Stimulated activated CD4-positive, alpha-beta T cell treated with anti-CD3 and anti-CD28 coated beads, TNF-alpha, amount 100 ng/mL, for 1 hour (primary cell): ENCODE measurements at places on chromosomes 16 and 17.

DNA sequence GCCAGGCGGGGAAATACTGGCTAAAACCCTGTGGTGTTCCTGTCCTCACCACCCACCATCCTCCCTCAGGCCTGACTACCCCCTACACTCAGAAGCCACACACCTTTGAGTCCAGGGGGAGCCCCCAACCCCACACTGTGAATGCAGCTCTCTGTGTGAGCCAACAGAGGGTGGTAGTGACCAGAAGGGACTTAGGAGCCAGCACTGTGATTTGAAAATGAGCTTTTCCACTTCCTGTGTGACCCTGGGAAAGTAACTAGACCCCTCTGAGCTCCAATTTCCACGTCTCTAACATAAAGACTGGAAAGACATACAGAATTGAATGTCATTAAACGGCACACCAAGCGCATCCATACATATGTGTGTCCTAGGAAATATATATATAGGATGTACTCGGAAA lies 58.7 kb downstream of the SDK2 start:
- no peak for DNase-seq

- DNase-seq: no peak
Observed at GRCh38 chr17:48882272-48882671, 10.3 kb upstream of the ATP5MC1 start.

- no peak for DNase-seq
Observed at GRCh38 chr17:58783380-58783779, 27.7 kb downstream of the PPM1E start.

DNA sequence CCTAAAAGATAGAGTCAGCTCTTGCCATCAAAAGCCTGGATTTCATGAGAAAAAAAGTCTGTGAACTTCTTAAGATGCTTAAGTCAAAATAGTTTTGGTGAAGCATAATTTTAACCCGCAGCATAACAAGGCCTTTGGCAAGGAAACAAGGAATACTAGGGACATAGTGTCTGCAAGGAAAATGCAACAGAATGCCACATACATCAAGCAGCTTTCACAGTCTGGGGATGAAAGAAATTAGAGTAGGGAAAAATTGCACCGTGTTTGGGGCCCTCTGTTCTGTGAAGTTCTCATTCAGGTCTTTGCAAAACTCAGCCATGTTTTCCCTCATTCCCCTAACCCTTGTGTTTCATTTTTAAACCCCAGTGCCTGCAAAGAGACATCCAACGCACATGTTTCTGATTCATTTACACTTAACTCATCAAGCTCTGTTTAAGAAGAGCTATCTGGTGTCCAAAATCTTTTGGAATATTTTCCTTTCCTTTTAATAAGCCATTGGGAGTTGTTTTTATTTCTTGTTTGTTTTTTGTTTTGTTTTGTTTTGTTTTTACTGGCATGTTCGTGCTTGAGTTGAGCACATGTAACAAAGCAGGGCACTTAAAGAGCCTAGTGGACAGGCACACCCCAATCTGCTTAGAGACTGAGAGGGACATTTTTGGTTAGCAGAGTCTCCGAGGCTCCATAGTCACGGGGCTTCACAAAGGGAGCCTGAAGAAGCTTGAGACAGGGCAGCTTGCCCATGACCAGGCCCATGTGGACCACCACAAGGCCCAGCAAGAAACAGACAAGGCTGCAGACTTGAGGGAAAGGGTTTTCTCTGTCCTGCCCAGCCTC lies 116.5 kb downstream of the ANKFN1 start:
- no peak for DNase-seq

GRCh38 chr16:21226749-21227148 lies 6.8 kb upstream of the ANKS4B start:
- DNase-seq: no peak

- DNase-seq: no peak
Observed at GRCh38 chr17:44575403-44575802, 18.1 kb downstream of the FZD2 start.

GRCh38 chr17:69947027-69947759 lies 127.8 kb upstream of the KCNJ16 start:
- no peak for DNase-seq

GRCh38 chr16:71917900-71918299 lies 22.6 kb downstream of the IST1 start:
- no peak for DNase-seq

GRCh38 chr16:75065149-75065505 lies 51.5 kb downstream of the LDHD start:
- no peak for DNase-seq

DNA sequence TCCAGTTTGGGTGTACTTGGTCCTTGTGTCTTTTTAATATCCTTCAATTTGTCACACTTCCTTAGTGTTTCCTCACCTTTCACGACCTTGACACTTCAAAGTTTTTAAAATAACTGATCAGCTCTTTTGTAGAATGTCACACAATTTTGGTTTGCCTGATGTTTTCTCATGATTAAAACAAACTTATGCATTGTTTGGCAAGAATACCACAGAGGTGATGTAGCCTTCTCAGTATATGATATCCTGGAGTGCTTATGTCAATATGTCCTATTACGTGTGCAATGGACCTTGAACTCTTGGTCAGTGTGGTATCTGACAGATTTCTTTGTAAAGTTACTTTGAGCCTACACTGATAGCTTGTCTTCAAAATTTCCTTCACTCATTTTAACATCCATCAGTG lies 297.4 kb downstream of the CNTNAP4 start:
- DNase-seq: no peak

DNA sequence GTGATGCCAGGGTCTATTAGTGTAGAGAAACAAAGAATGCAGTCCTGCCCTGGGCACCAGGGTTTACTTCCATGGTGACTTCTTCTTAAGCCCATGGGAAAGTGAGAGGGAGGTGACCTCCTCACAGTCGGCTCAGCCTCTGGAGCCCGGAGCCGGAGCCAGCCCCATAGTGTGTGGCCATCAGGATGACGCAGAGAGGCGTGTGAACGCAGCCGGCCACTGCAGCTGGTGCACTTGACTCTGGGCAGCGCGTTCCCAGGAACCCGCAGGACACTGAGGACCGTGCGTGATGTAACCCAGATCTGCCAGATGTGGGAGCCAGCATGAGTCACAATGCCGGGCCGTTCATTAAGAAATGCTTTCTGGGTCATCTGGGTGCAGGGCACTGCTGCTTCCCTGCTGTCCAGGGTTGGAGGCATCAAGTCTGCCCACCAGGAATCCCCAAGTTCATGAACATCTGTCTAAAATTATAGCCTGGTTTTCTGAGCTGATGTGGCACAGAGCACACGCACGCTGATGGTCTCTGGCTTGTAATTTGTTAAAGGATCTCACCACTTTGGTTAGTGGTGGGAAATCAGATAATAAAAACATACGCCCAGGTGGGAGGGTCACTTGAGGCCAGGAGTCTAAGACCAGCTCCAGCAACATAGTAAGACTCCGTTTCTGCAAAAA lies 114.1 kb downstream of the PITPNC1 start:
- no peak for DNase-seq

- DNase-seq: no peak
Observed at GRCh38 chr16:4660454-4661007, 32.8 kb upstream of the NUDT16L1 start.

- no peak for DNase-seq
Observed at GRCh38 chr17:56708220-56708558, 114.7 kb downstream of the NOG start.

DNA sequence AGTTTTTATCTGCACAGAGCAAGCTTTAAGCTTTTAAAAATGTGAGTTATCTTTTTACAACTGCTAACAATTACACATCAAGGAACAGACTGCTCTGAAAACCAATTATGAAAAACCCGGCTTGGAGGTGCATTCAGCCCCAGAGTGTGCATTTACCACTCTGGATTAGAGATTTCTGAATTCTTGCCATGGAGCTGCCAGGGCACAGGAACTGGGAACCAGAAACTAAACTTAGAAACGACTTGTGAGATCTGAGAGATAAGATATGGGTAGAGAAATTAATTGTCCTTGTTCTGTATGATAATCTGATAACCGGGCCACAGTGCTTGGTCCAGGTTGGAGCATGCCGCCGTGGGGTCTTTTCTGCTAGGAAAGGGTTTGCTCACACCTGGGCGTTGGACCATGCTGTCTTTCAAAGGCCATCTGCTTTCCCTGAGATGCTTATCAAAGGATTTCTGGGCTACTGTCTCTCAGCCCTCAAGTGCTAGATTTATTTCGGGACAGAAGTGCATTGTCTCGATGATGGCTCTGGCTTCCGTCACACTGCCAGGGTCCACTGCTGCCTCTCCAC lies 210.0 kb downstream of the MAF start:
- no peak for DNase-seq

GRCh38 chr16:74111456-74111982 lies 185.1 kb upstream of the PSMD7 start:
- DNase-seq: no peak

DNA sequence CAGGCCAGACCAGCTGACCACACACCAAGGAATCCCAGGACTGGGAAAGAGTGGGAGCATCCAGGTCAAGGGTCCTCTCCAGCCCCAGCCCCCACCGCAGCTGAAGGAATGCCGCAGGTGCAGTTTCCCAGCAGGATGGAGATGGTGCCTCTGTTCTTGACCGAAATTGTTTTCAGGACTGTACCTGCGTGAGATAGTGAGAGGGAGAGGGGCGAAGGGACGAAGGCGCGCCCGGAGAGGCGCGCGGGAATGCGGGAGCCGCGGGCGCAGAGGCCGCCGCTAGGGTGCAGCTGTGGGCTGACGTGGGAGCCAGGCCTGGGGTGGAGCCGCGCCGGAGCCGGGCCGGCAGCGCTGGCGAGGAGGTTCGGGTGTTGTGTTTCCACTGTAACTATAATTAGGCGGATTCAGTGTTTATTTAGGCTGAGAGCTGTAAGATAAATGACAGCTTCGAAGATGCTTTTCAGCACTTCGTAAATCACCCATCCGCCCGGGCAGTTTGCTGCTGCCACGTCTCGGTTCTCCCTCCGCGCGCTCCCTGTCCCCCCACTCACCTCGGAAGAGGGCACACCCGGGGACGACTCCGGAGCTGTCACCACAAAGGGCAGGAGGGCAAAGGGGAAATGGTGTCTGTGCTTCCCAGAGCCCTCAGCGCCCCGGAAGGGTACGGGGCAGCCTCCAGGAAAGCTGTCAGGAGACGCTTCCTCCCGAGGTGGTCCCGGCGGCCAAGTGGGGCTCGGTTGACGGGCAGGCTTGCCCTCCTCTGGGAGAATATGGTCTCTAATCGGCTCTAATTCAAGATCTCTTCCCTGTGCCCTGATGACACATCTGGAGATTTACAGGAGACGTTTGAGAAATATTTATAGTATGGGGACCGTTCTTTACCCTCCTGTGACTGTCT lies 38.2 kb downstream of the HOXB1 start:
- DNase-seq: peak; percentile 62

- DNase-seq: no peak
Observed at GRCh38 chr17:49896222-49896621, 48.4 kb upstream of the TAC4 start.

GRCh38 chr16:59236804-59237458 lies 502.8 kb upstream of the GOT2 start:
- no peak for DNase-seq

DNA sequence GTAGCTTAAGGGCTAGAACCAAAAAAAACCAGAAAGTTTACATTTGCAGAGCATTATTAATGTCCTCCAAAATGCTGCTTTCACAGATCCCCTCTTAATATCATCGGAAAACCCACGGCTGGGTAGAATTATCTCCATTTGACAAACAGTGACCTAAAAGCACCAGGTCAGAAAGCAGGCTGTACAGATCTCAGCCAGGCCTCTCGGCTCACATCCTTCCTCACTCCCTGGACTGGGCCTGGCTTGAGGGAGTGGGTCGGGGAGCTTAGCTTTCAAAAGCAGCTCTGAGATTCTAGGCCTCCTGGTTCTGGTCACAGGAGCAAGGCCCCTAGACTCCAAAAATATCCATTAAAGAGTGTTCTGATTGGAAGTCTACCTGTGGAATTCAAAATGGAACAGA lies 9.1 kb upstream of the SLC12A3 start:
- DNase-seq: no peak

DNA sequence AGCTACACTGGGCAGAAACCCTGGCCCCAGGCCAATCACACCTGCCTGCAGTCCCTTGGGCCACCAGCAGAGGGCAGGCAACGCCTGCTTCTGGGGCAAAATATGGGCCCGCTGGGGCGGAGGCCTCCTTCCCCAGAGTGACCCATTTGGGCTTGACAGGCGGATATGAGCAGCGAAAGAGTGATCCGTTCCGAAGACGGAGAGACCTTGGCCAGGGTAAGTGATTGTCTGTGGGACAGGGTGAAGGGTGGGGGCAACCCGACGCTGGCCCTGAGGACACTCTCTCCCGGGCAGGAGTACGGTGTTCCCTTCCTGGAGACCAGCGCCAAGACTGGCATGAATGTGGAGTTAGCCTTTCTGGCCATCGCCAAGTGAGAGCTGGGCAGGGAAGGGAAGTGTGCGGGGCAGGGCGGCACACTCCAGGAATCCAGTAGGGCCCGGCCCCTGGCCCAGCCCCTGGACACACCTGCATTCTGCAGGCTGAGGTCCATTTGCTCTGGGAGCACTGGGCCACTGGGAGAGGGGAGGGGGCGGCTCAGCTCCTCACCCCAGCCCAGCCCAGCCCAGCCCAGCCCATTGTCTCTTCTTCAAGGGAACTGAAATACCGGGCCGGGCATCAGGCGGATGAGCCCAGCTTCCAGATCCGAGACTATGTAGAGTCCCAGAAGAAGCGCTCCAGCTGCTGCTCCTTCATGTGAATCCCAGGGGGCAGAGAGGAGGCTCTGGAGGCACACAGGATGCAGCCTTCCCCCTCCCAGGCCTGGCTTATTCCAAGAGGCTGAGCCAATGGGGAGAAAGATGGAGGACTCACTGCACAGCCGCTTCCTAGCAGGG lies 3.5 kb upstream of the NHERF1 start:
- peak; percentile 83 for DNase-seq

DNA sequence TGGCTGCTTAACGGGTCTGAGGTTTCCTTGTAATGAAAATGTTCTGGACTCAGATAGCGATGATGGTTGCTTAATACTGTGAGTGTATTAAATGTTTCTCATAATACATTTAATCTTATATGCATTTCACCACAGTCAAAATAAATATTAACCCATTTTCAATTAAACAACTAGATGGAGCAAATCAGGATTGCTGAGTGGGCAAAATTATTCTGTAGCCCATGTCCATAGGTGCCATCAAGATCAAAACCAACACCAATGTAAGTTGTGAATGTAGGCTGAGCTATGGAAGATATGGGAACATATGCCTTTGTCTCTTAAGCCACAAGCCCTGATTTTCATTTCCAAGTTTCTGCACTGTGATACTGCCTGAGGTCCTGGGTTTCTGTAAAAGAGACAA lies 572.6 kb upstream of the EEF2KMT start:
- no peak for DNase-seq
